ENCODE measurements at places on chromosomes 5 and 9.

- no peak for DNase-seq
These were observed 51.8 kb downstream of the EHMT1 start for GRCh38 chr9:137670391-137671195.

DNA sequence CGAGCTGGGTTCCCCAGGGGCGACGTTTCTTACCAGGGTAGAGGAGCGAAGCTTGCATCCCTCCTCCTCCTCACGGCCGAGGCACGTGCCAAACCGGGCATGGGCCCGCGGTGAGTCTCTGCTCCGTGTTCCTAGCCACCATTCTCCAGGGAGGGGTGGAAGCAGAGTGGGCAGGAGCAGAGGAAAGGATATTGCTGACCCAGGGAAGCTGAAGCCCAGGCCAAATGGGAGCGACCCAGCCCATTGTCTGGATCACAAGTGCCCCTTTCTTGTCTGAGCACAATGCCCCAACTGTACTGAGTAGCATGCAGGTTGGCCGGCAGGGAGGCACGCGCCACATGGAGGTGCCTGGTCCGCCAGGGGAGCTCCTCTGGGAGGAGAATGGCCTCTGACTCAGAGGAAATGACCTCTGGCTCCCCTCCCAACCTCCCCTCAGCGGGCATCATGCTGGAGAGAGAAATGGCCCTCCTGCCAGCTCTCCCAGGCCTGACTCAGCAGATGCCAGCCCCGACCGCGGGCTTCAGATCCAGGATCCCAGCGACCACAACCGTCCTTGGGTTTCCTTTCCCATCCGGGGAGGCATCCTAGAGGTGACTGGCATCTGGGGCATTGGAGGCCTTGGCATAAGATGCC, 1.1 kb downstream of the PRR7 start:
- no peak for DNase-seq

DNA sequence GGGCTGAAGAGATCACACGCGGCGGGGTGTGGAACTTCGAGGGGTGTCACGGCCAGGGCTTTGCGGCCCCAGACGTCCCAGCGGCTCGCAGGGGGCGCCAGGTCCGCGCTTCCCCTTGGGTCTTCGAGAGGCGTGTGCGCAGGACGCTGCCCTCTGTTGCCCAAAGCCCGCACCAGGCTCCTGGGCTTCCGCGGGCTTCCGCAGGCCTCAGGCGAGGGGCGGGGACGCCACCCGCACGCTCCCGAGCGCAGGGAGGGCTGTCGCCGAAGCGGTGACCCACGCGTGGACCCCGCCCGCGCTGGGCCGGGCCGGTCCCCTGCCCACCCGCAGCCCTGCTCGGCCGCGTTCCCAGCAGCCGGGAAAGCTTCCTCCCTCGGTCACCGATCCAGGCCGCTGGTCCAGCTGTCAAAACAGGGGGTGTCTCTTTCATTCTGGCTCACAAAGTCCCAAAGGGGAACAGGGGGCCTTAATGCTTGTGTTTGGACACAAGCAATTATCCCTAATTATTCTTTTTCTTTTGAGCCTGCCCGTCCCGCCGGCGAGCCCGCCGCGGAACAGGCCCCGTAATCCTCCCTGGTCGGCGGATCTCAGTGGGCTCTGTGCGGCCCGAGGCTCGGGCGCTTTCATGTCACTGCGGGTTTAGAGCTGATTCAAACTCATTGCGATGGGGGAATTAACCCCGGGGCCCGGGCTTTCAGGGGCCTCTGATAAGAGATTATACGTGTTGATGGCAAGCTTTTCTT, 60.6 kb downstream of the TMEM174 start:
- DNase-seq, result no peak

DNA sequence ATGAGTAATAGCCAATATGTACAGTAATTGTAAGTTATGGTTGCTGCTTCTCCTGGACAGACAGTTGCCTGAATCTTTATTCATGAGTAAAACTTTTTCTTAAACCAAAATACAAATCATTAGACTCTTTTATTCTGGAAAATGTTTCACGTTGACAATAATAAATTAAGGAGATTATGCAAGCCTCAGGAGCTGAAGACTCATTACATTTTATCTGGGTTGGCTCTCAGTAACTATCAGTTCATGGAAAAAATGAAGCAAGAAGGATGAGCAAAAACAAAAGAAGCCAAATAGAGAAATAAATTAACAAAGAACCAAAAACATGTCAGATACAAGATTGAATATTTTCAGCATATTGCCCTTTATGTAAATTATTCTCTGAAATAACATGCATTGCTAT, 88.9 kb upstream of the PRR16 start:
- no peak for DNase-seq

DNA sequence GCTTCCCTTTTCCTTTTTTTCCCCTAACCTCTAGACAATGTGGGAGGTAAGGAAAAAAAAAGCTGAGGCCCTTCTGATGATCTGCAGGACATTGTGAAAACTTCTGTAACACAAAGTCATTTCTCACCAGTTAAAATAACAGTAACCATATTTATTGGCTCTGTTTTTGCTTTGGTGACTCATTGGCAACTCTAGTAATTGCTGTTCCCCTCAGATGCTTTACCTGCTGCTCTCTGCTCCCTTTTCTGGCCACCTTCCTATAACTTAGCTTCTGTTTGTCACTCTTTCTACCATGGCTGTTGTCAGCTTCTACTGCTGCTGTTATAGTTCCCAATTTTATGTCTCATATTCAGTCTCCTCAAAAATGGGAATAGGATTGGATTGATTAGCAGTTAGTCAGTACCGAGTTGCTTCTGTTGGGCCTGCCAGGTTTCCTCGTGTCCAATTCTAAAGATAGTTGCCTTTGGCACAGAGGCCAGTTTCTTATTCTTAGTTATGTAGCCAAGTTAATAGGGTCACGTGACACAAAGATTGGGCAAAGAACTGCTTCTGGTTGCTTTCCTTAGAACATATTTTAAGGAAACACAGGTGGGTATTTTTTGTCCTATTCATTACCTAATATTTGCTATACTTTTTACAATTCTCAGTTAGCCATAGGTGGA, 16.8 kb downstream of the SCAMP1 start:
- no peak for DNase-seq
